Activated naive CD4-positive, alpha-beta T cell treated with anti-CD3 and anti-CD28 coated beads, Interleukin-2, amount 50 U/mL, for 72 hours (primary cell): ENCODE measurements at places on chromosomes 1 and 21.

- no peak for DNase-seq
Observed at GRCh38 chr1:164725401-164725800, 166.4 kb downstream of the PBX1 start.

GRCh38 chr1:225498549-225499136 lies 70.8 kb upstream of the LBR start:
- no peak for DNase-seq

DNA sequence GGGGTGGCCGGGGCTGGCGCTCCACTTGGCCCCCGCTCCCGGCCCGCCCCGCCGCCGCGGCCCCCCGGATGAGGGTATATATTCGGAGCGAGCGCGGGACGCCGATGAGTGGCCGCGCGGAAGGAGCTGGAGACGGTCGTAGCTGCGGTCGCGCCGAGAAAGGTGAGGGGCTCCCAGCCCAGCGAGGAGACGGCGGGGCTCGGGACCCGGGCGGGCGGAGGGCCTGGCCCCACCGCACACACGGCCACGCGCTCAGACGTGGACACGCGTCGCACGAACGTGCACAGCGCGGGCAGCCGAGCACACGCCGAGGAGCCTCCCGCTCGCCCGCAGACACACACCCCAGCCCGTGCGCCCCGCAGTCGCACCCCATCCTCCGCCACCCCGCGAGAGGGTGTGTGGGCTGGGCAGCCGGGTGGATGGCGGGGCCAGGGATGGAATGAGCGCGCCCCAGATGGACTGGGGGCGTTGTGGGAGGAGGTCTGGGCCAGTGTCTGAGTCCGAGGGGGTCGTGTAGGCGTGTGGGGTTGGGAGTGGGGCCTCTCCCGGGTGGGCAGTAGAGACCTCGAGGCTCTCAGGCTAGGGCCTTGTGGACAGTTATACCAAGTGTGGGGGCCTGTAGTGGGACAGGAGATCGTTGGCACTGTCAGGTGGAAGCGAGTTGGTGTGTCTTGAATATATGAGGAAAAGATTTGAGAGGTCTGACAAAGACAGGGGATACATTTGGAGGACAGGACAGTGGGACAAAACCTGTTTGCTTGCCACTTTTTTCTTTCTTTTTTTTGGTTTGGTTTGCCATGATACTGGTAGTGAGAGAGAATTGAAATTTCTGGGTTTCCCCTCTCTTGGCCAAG lies at the start of gene UAP1:
Gene UAP1 (plus strand): TSS at position 107 of the 854 bp plus-strand sequence. CDS start 4,347 bp downstream, outside the sequence.
- no peak for DNase-seq

DNA sequence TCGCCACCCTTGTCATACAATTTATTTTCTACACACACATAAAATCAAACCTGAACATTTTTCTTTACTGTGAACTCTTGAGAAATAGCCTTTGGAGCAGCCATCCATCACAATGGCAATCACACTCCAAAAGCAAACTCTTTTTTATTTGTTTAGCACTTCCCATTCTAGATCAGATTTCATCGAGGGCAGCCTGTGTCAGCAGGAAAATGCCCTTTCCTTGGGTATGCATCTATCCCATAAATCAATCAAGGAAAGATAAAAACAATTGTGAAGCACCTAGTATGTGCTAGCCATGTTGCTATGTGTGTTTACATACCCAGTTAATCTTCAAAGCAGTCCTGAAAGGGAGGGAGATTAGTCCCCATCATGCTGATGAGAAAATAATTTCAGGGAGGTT lies 484.1 kb upstream of the USP24 start:
- DNase-seq = no peak

- DNase-seq = no peak
Observed at GRCh38 chr1:33927721-33928120, 63.8 kb downstream of the HMGB4 start.
